ENCODE measurements at places on chromosomes 3 and 15.

- no peak for DNase-seq
Observed at GRCh38 chr15:74788683-74789151, 6.8 kb downstream of the CSK start.

GRCh38 chr15:73464602-73465001 lies 21.6 kb downstream of the REC114 start:
- no peak for DNase-seq

- no peak for DNase-seq
Observed at GRCh38 chr3:9231471-9231870, 18.0 kb downstream of the SRGAP3 start.

GRCh38 chr3:110341047-110341446 lies 730.6 kb upstream of the NECTIN3 start:
- DNase-seq, result no peak

GRCh38 chr3:107106316-107106715 lies 270.9 kb upstream of the CCDC54 start:
- DNase-seq, result no peak

Data from HL-60 (cell line).